ENCODE measurements at places on chromosomes 2 and 18.

DNA sequence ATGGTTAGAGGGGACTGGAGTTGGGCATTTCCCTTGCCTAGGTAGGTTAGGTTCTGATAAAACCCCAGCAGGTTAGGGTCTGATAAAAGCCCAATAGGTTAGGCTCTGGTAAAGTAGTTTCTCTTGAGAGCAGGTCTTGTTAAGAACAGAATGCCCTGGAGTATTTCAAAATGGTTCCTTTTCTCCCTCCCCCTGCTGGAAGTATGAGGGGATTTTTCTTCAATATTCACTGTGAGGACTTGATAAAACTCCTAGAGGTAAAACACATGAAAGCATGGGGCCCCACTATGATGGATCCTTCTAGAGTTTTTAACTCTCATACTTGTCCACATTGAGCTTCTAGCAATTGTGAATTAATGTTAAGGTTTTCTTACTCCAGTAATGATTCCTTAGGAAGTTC lies 27.6 kb downstream of the ANKAR start:
- peak; percentile 39 for DNase-seq

GRCh38 chr2:237874585-237875161 lies 15.2 kb downstream of the RAMP1 start:
- DNase-seq = no peak

DNA sequence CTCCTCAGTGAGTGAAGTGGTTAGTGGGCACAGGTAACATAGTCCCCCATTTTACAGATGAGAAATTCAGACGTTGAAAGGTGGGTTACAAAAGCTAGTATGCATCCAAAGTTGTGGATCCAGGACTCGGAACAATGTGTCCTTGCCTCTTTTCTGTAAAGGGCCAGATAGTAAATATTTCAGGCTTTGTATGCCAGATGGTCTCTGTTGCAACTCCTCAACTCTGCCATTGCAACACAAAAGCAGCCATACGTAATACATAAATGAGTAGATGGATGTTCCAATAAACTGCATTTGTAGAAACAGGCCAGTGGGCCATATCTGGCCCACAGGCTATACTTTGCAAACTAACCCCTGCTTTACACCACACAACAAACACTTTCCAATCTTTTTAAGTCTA lies 166.6 kb upstream of the PKDCC start:
- no peak for DNase-seq

DNA sequence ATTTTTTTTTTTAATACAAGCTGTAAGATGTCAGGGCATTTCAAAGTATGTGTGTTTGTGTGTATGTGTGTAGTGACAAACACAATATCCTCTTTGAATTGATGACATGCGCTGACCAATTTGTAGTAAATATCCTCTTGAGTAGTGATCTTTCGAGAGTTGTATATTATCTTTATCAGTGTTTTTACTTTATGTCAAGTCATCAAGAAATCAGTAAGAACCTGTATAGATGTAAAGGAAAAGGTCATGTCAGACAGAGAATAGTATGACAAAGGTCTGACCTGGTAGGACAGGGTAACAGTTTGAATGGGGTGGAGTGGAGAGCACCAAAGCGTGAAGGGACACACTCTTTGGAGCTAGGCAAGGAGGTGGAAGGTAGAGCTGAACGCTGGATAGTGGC lies 1931.4 kb upstream of the CELF4 start:
- DNase-seq = no peak

DNA sequence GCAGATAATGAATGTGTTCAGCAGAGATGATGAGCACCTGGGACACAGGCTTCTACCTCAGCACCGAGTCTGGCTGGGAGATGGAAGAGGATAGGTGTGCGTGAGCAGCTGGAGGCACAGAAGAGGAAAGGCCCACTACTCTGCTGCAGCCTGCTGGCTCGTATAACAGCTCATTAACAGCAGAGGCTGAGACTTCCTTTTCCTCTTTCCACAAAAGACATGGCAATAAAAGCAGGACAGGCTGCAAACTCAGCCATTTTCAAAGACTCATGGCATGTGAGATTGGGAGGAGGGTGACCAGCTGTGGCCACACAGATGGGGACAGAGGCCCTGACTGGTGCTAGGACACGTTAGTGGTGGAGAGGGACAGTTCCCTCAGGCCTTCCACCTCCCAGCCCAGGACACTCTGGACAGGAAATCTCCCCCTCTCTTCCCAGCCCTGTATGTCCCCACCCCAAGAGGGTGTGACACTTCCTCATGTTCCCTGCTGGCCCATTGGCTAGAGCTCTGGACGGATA lies 60.3 kb downstream of the CACNB4 start:
- no peak for DNase-seq

GRCh38 chr18:8300751-8301410 lies 308.4 kb upstream of the RAB12 start:
- DNase-seq = no peak

Data from erythroblast (primary cell).